Breast epithelium (tissue), 4 donors: ENCODE measurements at places on chromosomes 3 and 15. TPM values are rescaled to one million over a fixed set of nuclear protein-coding genes. Genes with fewer than 3 reads are reported as not detected.

OR5K2 gene
- not detected for total RNA-seq

MNS1 gene
- 2.3 TPM for total RNA-seq

PLSCR5 gene
- not detected for total RNA-seq

CYP1A2 gene
- total RNA-seq, result not detected

RPSA gene
- total RNA-seq, result 1,731 TPM

SNTN gene
- total RNA-seq, result not detected

CPLX3 gene
- not detected for total RNA-seq

USP50 gene
- total RNA-seq, result 1.3 TPM

TFRC gene
- 80.3 TPM for total RNA-seq

LNP1 gene
- 2.7 TPM for total RNA-seq

C3orf52 gene
- 23.6 TPM for total RNA-seq

TP63 gene
- 47.7 TPM for total RNA-seq

MFGE8 gene
- 226 TPM for total RNA-seq

RAB7A gene
- 110 TPM for total RNA-seq

GRAMD1C gene
- 49.8 TPM for total RNA-seq

LRRC3B gene
- total RNA-seq, result not detected

TTC21A gene
- total RNA-seq, result 5.9 TPM

TRPC1 gene
- 13.0 TPM for total RNA-seq

IMPG2 gene
- total RNA-seq, result 0.32 TPM

PIF1 gene
- total RNA-seq, result 1.3 TPM

RIOX2 gene
- 28.5 TPM for total RNA-seq

CORO2B gene
- total RNA-seq, result 3.5 TPM

PRTG gene
- total RNA-seq, result 11.6 TPM

KBTBD13 gene
- 0.15 TPM for total RNA-seq

PAQR9 gene
- not detected for total RNA-seq

FBXL22 gene
- 0.64 TPM for total RNA-seq

POLQ gene
- 0.64 TPM for total RNA-seq

CILP gene
- total RNA-seq, result 5.2 TPM

GP9 gene
- total RNA-seq, result not detected

KLHL6 gene
- 2.7 TPM for total RNA-seq

GMNC gene
- total RNA-seq, result not detected

ROPN1 gene
- total RNA-seq, result not detected

MYO5A gene
- 34.1 TPM for total RNA-seq

SCAPER gene
- total RNA-seq, result 28.5 TPM

CD200R1 gene
- total RNA-seq, result 0.66 TPM

PAK6 gene
- total RNA-seq, result 11.0 TPM
